ENCODE measurements at places on chromosomes 1 and 21. TPM values are rescaled to one million over a fixed set of nuclear protein-coding genes. Genes with fewer than 3 reads are reported as not detected.

The AIM2 gene
- total RNA-seq: not detected

The CACYBP gene
- total RNA-seq: 95.3 TPM

The TTC22 gene
- not detected for total RNA-seq

The TTF2 gene
- 5.2 TPM for total RNA-seq

The MEX3A gene
- 1.2 TPM for total RNA-seq

The SYT11 gene
- total RNA-seq: 39.4 TPM

The S100A12 gene
- total RNA-seq: not detected

The SKI gene
- 11.2 TPM for total RNA-seq

The RHBG gene
- total RNA-seq: not detected

The PCSK9 gene
- 1.1 TPM for total RNA-seq

The AHCYL1 gene
- 47.1 TPM for total RNA-seq

The KLHDC8A gene
- not detected for total RNA-seq

The PAQR6 gene
- total RNA-seq: 0.60 TPM

The IPP gene
- 13.9 TPM for total RNA-seq

The KCNJ15 gene
- total RNA-seq: 0.16 TPM

The TIE1 gene
- total RNA-seq: 0.79 TPM

The PLA2G2D gene
- not detected for total RNA-seq

The LCE3E gene
- total RNA-seq: not detected

The CCDC24 gene
- total RNA-seq: 4.4 TPM

The LMX1A gene
- total RNA-seq: not detected

All from bronchial smooth muscle cell (primary cell).